ENCODE measurements at places on chromosomes 2 and 18.
A peak's percentile ranks its signal among the peaks of the same experiment; 100 is the strongest.

GRCh38 chr2:88601286-88601685, 26.0 kb downstream of the EIF2AK3 start:
- DNase-seq = peak; percentile 84

DNA sequence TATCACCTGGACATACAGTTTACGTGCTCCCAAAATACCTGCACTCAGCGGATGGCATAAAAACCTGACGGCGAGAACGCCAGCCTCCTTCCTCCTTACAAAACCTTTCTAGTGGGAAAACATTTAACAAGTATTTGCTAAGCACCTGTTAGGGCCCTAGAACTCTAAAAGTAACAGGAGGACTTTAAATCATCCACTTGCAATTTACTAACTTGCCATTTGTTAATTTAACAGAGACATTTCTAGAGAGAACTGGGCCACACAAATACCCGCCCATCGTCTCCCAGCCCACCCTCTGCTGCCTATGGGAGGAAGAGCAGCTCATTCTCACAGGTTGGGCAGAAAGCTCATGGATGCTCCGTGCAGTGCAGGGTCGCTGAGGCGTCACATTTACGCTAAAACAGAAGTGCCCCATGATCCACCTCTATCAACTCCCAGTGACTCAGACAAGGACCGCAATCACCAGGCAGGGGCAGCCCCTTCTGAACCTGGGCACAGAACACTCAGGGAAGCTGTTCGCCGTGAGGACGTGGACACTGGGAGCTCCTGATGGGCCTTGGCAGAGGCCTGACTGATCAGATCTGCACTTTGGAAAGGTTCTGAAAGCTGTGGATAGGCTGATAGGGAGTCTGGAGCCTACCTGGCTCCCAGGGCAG, 106.9 kb downstream of the HDAC4 start:
- no peak for DNase-seq

DNA sequence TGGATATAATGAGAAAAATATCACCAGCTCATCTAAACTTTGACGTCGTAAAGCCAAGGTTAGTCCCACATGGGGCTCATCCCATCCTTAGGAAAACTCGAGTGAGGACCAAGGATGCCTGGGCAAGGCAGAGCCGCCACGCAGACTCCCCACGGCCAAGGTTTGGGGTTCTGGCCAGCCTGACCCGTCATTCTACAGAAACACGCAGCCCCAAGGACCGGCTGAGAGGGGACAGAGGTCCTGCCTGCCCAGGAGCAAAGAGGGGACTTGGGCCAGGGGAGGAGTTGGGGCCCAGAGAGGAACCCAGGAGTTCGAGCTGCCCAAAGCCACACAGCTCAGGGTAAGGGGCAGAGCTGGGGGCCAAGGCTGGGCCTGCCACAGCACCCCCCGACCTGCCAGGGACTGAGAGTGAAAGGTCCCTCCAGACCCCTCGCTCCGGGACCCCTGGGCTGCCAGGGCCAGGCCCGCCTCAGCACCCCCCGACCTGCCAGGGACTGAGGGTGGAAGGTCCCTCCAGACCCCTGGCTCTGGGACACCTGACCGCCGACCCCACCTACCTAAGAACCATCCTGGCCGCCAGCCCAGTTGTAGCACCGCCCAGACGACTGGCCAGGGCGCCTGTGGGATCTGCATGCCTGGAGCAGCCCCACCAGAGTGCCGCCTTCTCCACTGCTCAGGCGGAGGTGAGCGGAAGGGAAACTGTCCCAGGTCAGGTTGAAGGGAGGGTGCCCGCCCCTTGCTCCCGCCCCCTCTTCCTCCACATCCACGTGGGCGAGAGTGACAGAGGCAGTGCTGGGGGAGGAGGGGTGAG, at the start of gene PDCD1:
TSS of gene PDCD1 (minus strand) at position 689 of the 811 bp plus-strand sequence. CDS start at position 633, 56 bp downstream.
- DNase-seq = no peak

DNA sequence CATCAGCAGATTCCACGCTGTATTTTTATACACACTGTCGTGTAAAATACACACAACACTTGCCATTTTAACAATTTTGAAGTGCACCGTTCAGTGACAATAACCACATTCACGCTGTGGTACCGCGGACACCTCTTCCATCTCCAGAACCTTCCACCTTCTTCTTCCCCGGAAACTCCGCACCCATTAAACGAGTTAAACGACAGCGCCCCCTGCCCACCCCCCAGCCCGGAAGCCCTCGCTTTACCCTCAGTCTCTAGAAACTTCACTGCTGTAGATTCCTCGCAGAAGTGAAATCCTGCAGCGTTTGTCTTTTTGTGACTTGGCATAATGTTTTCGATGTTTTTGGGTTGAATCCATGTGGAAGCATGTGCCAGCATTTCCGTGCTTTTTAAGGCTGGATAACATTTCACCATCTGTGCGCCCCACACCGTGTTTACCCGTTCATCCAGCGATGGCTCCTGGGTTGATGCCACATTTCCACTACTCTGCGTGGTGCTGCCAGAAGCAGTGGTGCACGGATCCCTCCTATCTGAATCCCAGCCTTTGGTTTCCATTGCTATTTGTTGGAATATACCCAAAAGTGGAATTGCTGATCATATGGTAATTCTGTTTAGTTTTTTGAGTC, 32.0 kb upstream of the TMEM18 start:
- no peak for DNase-seq

DNA sequence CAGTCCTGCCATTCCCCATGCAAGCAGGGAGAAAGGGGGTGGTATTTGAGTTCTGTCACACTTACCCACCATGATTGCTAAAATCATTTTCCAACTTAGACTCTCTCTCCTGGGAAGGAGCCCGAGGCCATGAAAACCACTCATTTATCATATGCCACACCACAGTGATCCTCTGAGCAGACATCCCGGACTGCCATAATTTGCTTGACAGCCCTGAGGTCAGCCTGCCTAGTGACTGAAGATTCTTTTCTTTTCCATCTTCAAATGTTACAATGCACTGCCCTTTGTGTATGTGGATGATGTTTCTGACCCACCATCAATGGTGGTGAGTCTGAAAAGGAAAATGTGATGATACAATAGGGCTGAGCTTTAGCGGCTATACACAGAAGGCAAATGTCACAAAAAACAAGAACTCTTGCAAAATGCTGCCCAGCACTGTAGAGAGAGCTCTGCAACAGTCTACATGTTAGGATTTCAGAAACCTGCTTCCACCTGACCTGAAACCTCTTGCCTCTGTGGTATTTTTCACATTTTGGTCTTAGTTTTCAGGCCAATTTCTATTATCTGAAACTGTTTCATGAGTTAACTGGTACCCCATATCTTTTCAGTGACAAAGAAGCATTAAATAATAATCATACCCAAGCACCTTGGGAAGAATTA, 272.8 kb downstream of the ZNF385B start:
- no peak for DNase-seq

- no peak for DNase-seq
Measured at GRCh38 chr2:182167882-182168281, 182.2 kb downstream of the PPP1R1C start.

- no peak for DNase-seq
Measured at GRCh38 chr2:109304242-109304641, 175.2 kb downstream of the SH3RF3 start.

DNA sequence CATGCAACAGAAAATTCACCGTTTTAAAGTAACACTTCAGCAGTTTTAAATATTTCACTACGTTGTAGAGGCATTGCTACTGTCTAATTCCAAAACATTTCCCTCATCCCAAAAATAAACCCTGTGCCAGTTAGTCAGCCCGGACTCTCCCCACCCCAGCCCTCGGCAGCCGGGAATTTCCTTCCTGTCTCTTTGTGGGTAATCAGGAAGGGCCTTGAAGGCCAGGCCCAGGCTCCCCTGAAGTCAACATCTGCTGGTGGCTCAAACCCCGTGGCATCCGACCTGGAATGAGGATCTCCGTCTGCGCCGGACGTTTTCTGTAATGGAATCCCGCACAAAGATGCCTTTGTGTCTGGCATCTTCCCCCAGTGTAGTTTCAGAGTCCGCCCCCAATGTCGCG, 219.6 kb downstream of the SNTG2 start:
- DNase-seq = no peak

- no peak for DNase-seq
Measured at GRCh38 chr2:178111743-178112142, 494 bp upstream of the RBM45 start.

- peak; percentile 47 for DNase-seq
Measured at GRCh38 chr2:24228470-24228869, 53.6 kb downstream of the FAM228A start.

GRCh38 chr18:68494802-68495581, 219.9 kb downstream of the TMX3 start:
- no peak for DNase-seq

- no peak for DNase-seq
Measured at GRCh38 chr2:196315388-196316049, 144.1 kb upstream of the STK17B start.

DNA sequence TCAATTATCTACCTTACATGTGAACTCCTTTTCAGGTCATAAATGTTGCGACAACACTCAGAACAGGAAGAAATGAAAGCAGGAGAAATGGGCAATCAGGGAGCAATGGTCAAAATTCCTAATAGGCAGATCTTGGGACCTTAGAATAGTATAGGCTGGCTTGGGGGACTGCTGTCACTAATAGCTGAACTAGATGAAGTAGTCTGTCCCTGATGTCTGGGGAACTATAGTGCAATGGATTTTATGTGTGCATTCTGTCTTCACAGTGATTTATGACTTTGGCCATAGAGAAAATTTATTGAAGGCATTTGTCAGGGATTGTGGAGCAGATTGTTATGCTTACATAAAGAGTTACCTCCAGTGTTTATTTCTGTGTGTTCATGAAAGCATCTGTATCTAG, 6.1 kb upstream of the DPP10 start:
- no peak for DNase-seq

DNA sequence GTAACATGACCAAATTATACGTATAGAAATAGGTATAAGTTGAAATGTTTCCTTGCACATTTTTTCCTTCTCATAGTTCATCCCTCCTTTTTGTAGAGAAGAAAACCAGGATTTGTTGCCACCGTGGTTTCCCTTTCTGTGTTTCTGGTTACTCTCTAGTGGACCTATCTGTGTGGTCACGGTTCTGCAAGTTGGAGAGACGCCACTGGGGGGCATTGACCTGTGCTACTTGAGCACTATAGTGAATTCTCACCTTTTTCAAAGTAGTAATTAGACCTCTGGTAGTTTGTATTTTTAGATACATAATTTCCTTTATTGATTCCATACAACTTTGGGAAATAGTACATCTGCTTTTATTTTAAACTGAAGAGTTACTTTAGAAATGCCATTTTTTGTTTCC, 444.8 kb downstream of the PTPRM start:
- peak; percentile 15 for DNase-seq

DNA sequence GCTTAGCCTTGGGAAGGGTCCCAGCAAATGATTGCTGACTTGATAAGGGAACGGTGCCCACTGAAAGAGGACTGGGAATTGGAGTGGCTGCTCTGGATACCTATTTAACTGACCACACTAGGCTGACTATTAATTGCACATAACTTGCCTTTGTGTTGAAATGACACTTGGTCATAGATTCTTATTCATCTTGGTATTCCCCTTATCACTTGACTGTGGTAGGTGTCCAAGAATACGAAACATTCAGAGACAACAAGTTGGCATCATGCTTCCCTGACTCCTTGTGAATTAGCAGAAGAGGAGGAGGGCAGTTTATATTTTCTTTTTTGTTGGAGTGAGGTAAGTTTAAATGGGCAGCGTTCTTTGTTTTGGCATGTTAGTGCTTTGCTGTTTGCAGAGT, 13.4 kb downstream of the FMNL2 start:
- no peak for DNase-seq

GRCh38 chr2:72012886-72013574, 134.6 kb downstream of the CYP26B1 start:
- DNase-seq = no peak

DNA sequence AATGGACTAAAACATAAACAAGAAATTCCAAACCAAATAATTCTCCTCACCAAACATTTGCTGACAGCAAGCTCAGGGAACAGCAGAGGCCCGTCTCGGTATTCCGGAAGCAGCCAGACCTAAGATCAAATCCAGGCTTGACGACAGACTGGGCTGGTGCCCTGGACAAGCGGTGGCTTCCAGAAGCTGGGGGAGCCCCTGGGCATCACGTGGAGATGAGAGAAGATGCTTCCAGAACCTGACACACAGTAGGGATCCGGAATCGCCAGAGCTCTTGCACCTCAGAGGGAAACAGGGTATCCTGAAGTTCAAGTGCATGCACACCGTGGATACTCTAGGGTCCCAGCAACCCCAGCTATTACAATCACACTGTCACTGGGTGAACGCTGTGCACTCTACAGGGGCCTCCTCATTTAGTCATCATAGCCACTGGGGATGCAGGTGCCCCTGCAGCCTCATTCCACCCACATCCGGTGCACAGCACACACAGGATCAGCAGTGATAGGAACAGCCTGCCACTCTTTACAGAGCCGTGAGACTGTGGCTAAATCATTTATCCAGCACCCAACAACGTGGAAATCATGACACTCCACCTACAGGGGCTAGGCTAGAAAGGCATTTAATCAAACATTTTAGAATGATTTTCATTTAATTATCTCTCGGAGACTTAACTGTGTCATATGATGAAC, 102.6 kb downstream of the HDAC4 start:
- DNase-seq = no peak

GRCh38 chr2:232367591-232368233, 10.8 kb upstream of the ALPP start:
- peak; percentile 43 for DNase-seq

- DNase-seq = no peak
Measured at GRCh38 chr2:18067588-18068384, 189.3 kb downstream of the KCNS3 start.

DNA sequence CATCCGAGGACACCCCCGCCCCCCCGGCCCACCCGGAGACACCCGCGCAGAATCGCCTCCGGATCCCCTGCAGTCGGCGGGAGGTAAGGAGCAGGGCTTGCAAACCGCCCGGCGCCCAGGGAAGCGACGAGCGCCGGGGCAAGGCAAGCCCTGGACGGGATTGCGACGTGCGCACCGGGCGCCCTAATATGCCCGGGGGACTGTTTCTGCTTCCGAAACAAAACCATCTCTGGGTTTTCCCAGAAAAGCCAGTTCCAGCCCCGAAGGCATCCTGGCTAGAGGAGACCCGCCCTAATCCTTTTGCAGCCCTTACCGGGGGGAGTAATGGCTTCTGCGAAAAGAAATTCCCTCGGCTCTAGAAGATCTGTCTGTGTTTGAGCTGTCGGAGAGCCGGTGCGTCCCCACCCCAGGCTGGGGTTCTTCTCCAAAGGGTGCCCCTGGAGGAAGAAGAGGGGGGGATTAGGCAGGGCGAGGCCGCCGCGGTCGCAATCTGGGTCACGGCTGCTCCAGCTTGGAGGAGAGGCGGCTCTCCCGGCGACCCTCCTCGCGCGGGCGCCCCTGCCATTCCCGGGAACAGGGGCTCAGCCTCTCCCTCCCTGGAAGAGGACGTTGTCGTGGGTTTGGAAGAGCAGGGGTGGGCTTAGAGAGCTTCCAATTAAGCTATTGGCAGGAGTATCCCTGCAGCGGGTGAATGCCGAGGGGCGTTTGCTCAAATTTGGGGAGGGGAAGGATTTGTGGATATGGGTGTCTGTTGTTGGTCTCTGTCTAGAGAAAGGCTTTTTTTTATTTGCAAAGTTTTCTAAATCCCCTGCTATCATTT, 521 bp downstream of the MYCN start:
- DNase-seq = peak; percentile 75

- no peak for DNase-seq
Measured at GRCh38 chr2:165773684-165774083, 20.4 kb downstream of the GALNT3 start.

GRCh38 chr2:15732341-15733077, 140.8 kb downstream of the DDX1 start:
- peak; percentile 55 for DNase-seq

Data from NCI-H82 (cell line).